ENCODE measurements at places on chromosomes 5 and 9.

GRCh38 chr5:133222521-133222920 lies 170.7 kb downstream of the HSPA4 start:
- no peak for DNase-seq
- no peaks in the 10 kb centered on the region for H3K27me3 ChIP-seq
- H3K27ac ChIP-seq = peak overlapping the region; percentile 37
- H3K36me3 ChIP-seq = no peaks in the 10 kb centered on the region
- H3K4me3 ChIP-seq = no peak overlapping the region
- peaks cover 13% of the 10 kb centered on the region for H3K4me1 ChIP-seq

GRCh38 chr9:94851467-94851866 lies 125.0 kb downstream of the AOPEP start:
- H3K36me3 ChIP-seq = no peaks in the 10 kb centered on the region
- H3K27ac ChIP-seq = no peak overlapping the region
- no peaks in the 10 kb centered on the region for H3K4me1 ChIP-seq
- no peak for DNase-seq

GRCh38 chr9:101587332-101588043 lies 7.3 kb downstream of the PPP3R2 start:
- no peaks in the 10 kb centered on the region for H3K36me3 ChIP-seq
- peaks cover 3% of the 10 kb centered on the region for H3K27me3 ChIP-seq
- H3K27ac ChIP-seq = no peak overlapping the region

DNA sequence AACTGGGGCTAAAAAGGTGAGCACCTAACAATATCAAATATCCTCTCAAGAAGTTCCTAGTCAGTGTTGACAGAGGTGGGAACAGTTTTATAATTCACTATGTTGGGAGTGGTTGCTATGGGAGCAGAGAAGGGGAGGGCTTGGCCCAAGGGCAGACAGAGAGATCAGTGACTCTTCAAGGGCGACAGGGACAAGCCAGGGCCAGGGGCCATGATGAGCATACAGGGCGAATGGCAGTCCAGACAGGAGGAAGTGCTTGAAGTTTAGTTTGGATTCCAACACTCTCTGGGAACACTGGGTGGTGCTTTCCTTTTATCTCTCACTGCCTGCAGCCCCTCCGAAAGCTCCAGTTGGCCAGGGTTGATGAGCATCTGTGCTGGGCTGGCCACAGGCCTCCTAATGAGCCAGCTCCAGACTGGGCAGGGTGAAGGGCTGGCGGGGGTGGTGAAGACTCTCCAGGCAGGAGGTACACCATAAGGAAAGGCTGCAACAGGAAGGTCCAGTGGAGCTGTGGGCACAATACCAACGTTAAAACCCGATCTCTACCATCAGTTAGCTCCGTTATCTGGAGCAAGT lies 111.3 kb downstream of the TMEM174 start:
- no peak for DNase-seq
- no peaks in the 10 kb centered on the region for H3K36me3 ChIP-seq
- no peak overlapping the region for H3K4me3 ChIP-seq
- H3K27ac ChIP-seq = no peak overlapping the region
- H3K27me3 ChIP-seq = no peaks in the 10 kb centered on the region
- peaks cover 3% of the 10 kb centered on the region for H3K4me1 ChIP-seq

GRCh38 chr5:72221541-72221940 lies 98.5 kb downstream of the MRPS27 start:
- H3K4me3 ChIP-seq = no peak overlapping the region
- H3K36me3 ChIP-seq = peaks cover 27% of the 10 kb centered on the region
- no peak for DNase-seq
- no peaks in the 10 kb centered on the region for H3K27me3 ChIP-seq

DNA sequence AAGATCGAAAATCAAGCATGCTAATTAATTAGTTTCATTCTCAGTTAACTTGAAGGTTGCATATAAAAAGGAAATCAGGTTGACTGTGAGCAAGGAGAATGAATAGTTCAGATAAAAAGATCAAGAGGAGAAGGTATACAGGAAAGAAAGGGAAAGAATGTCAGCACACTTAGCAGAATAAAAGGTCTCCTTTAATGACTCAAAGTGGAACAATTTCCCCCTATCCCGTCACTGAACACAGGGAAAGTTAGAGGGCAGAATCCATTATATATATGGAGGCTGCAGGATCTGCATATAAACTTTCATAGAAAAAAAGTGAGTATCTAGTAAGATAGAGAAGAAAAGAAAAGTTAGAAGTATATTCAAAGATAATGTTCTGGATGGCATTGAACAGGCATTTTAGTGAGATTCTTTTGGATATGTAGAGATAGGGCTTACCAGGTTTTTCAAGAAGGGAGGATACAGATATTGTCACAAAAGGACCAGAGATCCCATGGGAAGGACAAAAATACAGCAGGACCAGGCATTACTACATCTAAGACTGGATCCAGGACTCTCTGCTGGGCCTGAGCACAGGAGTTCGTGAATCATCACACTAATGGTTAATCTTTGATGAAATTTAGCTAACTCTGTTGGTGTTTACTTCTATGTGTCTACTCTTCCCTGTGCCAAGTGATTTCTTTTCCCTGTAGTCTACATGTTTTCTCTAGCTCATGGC lies 988.2 kb upstream of the ARRDC3 start:
- no peak overlapping the region for H3K27ac ChIP-seq
- H3K36me3 ChIP-seq = no peaks in the 10 kb centered on the region
- peaks cover 4% of the 10 kb centered on the region for H3K4me1 ChIP-seq
- no peak overlapping the region for H3K4me3 ChIP-seq
- H3K27me3 ChIP-seq = no peaks in the 10 kb centered on the region
- no peak for DNase-seq

DNA sequence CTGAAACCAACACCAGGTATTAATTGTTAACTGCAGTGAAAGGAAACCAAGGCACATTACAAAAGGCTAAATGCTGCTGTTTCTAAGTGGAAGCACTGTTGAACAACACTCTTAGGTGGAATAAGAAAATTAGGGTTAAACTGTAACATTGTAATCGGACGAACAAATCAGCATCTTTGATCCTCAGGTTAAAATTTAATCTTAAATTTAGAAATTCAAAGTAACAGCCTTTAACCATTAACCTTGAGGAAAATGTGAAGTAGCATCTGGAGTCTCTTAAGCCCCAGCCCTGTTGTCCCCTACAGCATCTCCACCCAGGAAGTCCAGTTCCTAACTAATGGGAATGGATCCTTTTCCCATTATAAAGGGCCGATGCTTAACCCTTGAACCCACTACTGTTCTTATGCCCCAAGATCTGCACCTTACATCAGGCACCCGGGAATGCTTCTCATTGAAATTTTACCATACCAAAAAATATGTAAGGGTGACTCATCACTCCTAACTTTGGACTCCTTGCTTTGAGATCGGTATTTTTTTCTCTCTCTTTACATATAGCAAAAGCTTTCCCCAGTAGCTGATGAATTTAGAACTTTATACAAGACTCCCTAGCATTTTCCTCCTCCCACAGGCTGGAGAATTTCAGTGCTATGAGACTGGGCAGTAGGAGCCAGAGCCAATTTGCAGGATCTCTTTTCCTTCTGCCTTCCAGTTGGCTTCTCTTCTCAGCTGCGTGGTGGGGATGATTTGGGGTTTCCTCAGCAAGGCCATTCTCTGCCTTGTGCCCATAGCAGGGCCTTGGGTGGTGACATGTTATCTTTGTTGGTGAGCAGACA lies 32.0 kb upstream of the ITGA2 start:
- H3K27ac ChIP-seq = no peak overlapping the region
- no peak for DNase-seq

- H3K4me1 ChIP-seq = peaks cover 22% of the 10 kb centered on the region
- no peak for DNase-seq
- H3K4me3 ChIP-seq = no peak overlapping the region
- peaks cover 24% of the 10 kb centered on the region for H3K36me3 ChIP-seq
- H3K27me3 ChIP-seq = no peaks in the 10 kb centered on the region
- no peak overlapping the region for H3K27ac ChIP-seq
Measured at GRCh38 chr5:14415024-14415697, 166.4 kb upstream of the OTULINL start.

- peaks cover 2% of the 10 kb centered on the region for H3K4me1 ChIP-seq
- no peak overlapping the region for H3K27ac ChIP-seq
- H3K36me3 ChIP-seq = no peaks in the 10 kb centered on the region
- no peak for DNase-seq
- no peak overlapping the region for H3K4me3 ChIP-seq
Measured at GRCh38 chr5:145975361-145976066, 39.1 kb downstream of the SH3RF2 start.

- no peaks in the 10 kb centered on the region for H3K4me1 ChIP-seq
- H3K27me3 ChIP-seq = no peaks in the 10 kb centered on the region
- no peak for DNase-seq
Measured at GRCh38 chr9:92488681-92489550, 6.6 kb upstream of the ASPN start.

DNA sequence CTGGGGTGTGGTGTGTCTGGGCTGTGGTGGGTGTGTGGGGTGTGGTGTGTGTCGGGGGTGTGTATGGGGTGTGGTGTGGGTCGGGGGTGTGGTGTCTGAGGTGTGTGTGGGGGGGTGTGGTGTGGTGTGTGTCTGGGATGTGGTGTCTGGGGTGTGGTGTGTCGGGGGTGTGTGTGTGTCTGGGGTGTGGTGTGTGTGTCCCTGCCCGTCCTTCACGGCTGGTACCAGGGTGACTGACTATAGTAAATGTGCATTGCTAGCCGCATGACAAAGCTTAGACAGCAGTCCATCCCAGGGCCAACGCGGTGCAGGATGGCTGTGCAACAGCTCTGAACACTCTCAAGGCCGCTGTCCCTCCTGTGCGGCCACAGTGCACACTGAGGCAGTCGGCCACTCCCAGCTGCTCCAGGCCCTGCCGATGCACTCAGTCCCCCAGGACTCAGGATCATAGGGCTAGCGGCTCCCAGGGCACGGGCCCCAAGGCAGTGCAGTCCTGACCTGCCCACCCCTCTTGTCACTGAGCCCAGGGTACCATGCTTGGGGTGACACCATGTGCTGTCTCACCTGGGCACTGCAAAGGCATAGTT lies 54.0 kb downstream of the SECISBP2 start:
- DNase-seq = peak; percentile 5
- peaks cover 3% of the 10 kb centered on the region for H3K36me3 ChIP-seq
- H3K27ac ChIP-seq = no peak overlapping the region
- no peaks in the 10 kb centered on the region for H3K27me3 ChIP-seq

GRCh38 chr9:98998441-98999151 lies 54.9 kb downstream of the COL15A1 start:
- no peak overlapping the region for H3K27ac ChIP-seq
- peak; percentile 62 for DNase-seq
- peaks cover 3% of the 10 kb centered on the region for H3K4me1 ChIP-seq
- no peaks in the 10 kb centered on the region for H3K27me3 ChIP-seq
- no peak overlapping the region for H3K4me3 ChIP-seq

GRCh38 chr9:6844267-6844666 lies 86.5 kb downstream of the KDM4C start:
- H3K4me3 ChIP-seq = no peak overlapping the region
- H3K4me1 ChIP-seq = no peaks in the 10 kb centered on the region
- no peaks in the 10 kb centered on the region for H3K36me3 ChIP-seq
- no peak for DNase-seq

- no peak for DNase-seq
- H3K4me1 ChIP-seq = peaks cover 42% of the 10 kb centered on the region
- no peak overlapping the region for H3K27ac ChIP-seq
- no peak overlapping the region for H3K4me3 ChIP-seq
Measured at GRCh38 chr9:133976191-133976861, 15.8 kb downstream of the VAV2 start.

GRCh38 chr5:141547921-141548320 lies 59.0 kb downstream of the PCDHGC5 start:
- no peak for DNase-seq
- H3K27me3 ChIP-seq = no peaks in the 10 kb centered on the region
- H3K4me3 ChIP-seq = no peak overlapping the region
- H3K36me3 ChIP-seq = peaks cover 6% of the 10 kb centered on the region
- no peaks in the 10 kb centered on the region for H3K4me1 ChIP-seq

DNA sequence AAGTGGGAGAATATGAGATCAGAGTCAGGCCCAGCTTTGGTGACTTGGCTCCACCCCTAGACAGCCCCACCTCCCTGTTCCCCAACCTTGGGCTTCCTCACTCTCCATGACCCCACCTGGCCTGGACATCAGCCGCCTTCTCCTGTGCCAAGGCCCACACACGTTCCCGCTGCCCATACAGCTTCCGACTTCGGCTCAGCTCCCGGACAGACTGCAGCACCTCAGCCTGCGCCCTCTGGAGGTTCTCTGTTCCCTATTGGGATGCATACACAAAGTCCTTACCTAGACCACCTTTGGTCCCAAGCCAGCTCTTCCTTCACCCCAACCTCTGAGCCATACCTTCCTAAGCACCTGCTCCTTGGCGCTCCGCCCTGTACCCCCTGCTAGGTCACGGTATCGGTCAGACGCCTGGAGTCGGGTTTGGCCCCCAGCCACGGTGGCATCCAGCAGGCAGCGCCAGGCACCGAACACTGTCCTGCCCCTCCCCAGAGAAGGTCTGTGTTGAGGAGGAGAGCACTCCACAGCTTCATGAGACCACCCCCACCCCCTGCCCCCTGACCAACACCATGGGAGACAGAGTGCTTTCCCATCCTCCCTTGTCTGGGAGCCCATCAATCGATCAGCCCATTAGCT lies 2.0 kb downstream of the FCHSD1 start:
- peaks cover 13% of the 10 kb centered on the region for H3K36me3 ChIP-seq
- no peaks in the 10 kb centered on the region for H3K27me3 ChIP-seq
- H3K4me1 ChIP-seq = peaks cover 3% of the 10 kb centered on the region
- no peak overlapping the region for H3K27ac ChIP-seq
- DNase-seq = no peak

DNA sequence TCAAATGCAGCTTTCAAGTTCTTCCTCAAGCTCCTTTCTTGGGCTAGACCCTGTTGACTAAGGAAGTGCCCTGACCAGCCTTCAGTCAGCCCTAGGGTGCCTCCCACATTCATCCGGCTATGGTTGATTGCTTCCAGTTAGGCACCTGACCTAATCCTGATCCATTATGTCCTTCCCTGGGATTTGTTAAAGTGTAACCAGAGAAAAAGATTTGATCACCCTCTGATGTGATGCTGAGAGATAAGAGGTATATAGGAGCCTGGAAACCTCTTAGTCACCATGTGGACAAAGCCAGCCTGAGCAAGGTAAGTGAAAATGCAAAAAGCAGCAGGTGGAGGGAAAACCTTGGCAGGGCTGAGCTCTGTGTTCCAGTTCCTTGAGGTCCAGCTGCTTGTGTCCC lies 178.8 kb upstream of the ERCC6L2 start:
- DNase-seq = no peak
- H3K27me3 ChIP-seq = no peaks in the 10 kb centered on the region
- peaks cover 2% of the 10 kb centered on the region for H3K36me3 ChIP-seq
- no peak overlapping the region for H3K27ac ChIP-seq
- H3K4me1 ChIP-seq = no peaks in the 10 kb centered on the region

GRCh38 chr9:135514342-135515082 lies 6.7 kb upstream of the LCN1 start:
- H3K27me3 ChIP-seq = no peaks in the 10 kb centered on the region
- peaks cover 3% of the 10 kb centered on the region for H3K4me1 ChIP-seq
- no peak for DNase-seq
- no peak overlapping the region for H3K4me3 ChIP-seq

GRCh38 chr9:104905153-104905901 lies 22.6 kb downstream of the ABCA1 start:
- no peaks in the 10 kb centered on the region for H3K36me3 ChIP-seq
- H3K4me1 ChIP-seq = peaks cover 13% of the 10 kb centered on the region
- H3K27ac ChIP-seq = no peak overlapping the region
- DNase-seq = no peak

- H3K36me3 ChIP-seq = no peaks in the 10 kb centered on the region
- H3K4me3 ChIP-seq = peak overlapping the region; percentile 4
- DNase-seq = no peak
- H3K27ac ChIP-seq = peak overlapping the region; percentile 73
- peaks cover 10% of the 10 kb centered on the region for H3K4me1 ChIP-seq
Measured at GRCh38 chr9:78542491-78543181, 245.7 kb downstream of the PSAT1 start.

Measured in neuronal stem cell (in vitro differentiated cells).